ENCODE measurements at places on chromosomes 11 and 22.

DNA sequence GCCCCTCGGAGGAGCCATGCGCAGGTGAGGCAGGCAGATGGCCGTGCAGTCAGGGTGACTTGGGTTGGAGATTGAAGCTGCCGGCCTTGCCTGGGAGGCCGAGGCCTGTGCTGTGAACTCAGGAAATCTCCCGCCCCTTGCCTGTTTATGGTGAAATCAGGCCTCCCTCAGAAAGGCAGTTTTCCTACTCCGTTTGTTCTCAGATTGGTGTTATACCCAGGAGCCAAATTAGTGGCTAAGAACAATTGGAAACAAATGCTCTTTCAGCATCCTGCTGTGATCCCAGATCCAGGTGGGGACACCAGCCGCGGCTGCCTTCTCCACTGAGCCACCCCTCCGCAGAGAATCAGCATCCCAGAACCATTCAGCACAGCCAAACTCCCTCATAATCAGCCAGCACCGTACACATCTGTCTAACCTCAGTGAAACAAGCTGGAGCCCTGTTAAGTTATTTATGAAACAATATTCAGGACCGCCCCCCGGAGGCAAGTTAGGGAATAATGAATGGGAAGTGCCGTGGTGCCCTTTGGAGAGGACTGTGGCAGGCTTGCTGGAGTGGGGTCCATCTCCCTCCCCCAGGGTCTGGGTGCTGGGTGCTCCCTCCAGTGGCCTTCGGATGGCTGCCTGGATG is 60.0 kb downstream of the PKNOX2 start:
- DNase-seq: no peak

DNA sequence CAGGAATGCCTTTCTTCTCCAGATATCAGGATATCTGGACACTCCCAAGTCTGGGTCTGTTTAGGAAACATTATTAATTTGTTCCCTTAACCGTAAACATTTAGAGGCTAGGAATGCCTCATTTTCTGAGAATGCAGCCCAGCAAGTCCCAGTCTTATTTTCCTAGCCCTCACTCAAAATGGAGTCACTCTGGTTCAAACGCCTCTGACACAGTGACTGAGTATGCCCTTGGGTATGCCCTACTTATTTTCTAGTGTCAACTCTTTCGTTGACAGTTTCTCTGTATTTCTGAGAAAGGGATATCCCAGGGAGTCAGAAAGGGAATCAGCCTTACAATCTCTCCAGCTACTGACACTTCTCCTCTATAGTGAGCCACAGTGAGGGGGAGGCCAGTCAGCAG is 16.0 kb upstream of the CCDC81 start:
- no peak for DNase-seq

DNA sequence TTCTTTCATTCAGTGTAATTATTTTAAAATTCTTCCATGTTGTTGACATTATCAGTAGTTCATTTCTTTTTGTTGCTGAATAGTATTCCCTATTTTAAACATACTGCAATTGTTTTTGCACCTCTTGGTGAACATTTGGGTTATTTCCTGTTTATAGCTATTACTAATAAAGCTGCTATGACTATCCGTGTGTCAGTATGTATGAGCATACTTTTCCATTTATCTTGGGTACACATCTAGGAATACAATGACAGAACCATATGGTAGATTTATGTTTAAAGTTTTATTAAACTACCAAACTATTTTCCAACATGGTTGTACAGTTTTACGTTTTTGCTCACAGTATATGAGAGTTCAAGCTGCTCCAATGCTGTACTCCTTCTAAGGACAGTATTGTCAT is 22.0 kb upstream of the FIBIN start:
- DNase-seq: no peak

GRCh38 chr11:5550440-5551095 is 2.2 kb upstream of the OR52H1 start:
- no peak for DNase-seq

- no peak for DNase-seq
Observed at GRCh38 chr11:96715208-96715607, 325.4 kb downstream of the JRKL start.

GRCh38 chr11:69302447-69303020 is 8.6 kb downstream of the MYEOV start:
- no peak for DNase-seq

GRCh38 chr11:133930053-133930766 is 26.6 kb downstream of the IGSF9B start:
- no peak for DNase-seq

- no peak for DNase-seq
Observed at GRCh38 chr11:70158201-70158600, 44.9 kb upstream of the FADD start.

DNA sequence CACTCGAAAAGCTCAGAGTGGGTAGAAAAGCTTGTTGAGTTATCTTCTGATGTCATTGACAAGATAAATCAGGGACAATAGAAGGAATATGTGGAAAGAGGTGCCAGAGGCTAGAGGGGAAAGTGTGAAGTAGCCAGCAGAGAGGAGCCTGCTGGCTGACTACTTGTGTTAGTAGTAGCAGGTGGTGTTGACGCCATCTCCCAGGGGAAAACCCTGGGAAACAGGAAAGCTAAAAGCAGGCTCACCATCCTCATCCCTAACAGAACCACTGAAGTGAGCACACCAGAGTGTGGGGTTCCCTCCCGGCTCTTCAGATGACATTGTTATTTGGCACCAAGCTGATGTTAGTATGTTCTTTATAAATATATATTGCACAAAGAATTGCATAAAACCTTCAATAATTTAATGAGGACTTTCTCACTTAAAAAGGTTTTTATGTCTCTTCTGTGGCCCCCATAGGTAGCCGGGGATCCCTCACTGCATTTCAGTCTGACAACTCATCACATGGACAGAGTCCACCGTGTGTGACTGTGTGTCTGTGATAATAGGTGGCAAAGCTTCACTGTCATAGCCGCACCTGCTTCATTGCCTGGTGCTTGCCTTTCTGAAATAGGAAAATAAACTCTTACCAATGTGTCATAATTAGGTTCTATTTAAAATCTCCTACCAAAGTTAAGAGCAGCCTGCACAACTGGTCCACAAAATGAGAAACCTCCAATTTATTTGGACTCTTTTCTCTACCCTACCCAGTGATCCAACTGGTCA is 63.2 kb upstream of the TOP3B start:
- DNase-seq: no peak

Data from stimulated activated CD4-positive, alpha-beta T cell treated with anti-CD3 and anti-CD28 coated beads, Interleukin-4, amount 100 ng/mL, for 48 hours (primary cell).